ENCODE measurements at places on chromosomes 7 and 10. TPM values are rescaled to one million over a fixed set of nuclear protein-coding genes. Genes with fewer than 3 reads are reported as not detected.

Gene NRAP
- not detected for total RNA-seq

Gene AKR1C4
- total RNA-seq: not detected

Gene NODAL
- total RNA-seq: not detected

Gene AQP1
- 1.7 TPM for total RNA-seq

Gene VWDE
- 3.1 TPM for total RNA-seq

Gene SLC25A13
- total RNA-seq: 56.2 TPM

Gene RPA3
- 233 TPM for total RNA-seq

Gene UCMA
- total RNA-seq: not detected

Gene AKR1C3
- 92.2 TPM for total RNA-seq

Gene IRF5
- total RNA-seq: 2.6 TPM

Gene CPEB3
- total RNA-seq: 0.56 TPM

Gene PCLO
- 2.7 TPM for total RNA-seq

Gene WEE2
- total RNA-seq: not detected

Gene SRGN
- 3.9 TPM for total RNA-seq

Gene RADIL
- total RNA-seq: 1.4 TPM

Gene SPRN
- total RNA-seq: not detected

Gene EEPD1
- total RNA-seq: 9.4 TPM

Gene SPACDR
- 1.0 TPM for total RNA-seq

Gene ATP6V0A4
- total RNA-seq: 0.39 TPM

Gene CALML3
- not detected for total RNA-seq

Gene TRIM74
- total RNA-seq: not detected

Gene ZNF488
- 0.53 TPM for total RNA-seq

Gene NACAD
- 2.0 TPM for total RNA-seq

Gene GIMAP8
- not detected for total RNA-seq

Gene SCART1
- 0.47 TPM for total RNA-seq

Gene BMPER
- 0.08 TPM for total RNA-seq

Gene EBF3
- 0.33 TPM for total RNA-seq

Gene UPK3BL2
- not detected for total RNA-seq

Gene ELN
- total RNA-seq: not detected
